ENCODE measurements at places on chromosomes 12 and 14.

- DNase-seq: no peak
Observed at GRCh38 chr12:97568336-97569180, 106.0 kb downstream of the RMST start.

- no peak for DNase-seq
Observed at GRCh38 chr14:47207617-47208016, 467.8 kb downstream of the MDGA2 start.

- DNase-seq: no peak
Observed at GRCh38 chr12:27237790-27238771, 6.0 kb upstream of the STK38L start.

GRCh38 chr14:105862581-105863239 is 336.3 kb downstream of the TMEM121 start:
- DNase-seq: peak; percentile 45

DNA sequence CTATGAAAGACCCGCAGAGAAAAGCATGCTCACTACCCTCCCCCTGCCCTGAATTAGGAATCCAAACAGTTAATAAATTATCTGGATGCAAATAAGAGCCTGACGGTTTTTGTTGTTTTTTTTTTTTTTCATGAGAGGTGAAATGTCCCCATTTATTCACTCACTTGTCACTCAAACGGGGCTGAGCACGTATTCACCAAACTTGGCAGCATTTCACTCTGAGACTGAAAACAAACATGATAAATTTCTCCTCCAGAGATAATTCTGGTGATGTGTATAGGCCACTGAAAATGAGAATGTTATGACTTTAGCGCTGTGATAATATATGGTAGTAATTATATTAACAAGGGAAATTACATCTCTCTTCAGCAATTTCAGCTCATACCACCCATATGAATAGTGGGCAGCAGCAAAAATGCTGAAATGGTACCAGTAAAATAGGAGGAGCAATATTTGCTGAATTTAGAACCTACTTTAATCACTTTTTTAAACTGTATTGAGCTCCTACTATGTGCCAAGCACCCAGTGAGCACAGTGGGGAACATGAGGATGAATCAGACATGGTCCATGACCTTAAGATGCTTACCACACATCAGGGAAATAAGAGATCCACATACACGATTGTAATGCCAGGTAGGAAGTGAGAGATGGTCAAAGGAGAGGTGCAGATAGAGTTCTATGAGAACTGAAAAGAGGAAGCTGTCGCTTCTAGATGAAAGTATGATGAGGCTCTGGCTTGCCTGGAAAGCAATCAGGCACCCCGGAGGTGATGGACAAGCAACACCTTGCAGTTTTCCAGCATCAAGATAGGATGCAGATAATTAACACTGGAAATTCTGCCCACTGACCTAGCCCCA is 286.5 kb upstream of the TMPO start:
- DNase-seq: no peak

GRCh38 chr14:51291016-51291415 is 51.0 kb downstream of the TMX1 start:
- no peak for DNase-seq

- DNase-seq: no peak
Observed at GRCh38 chr12:3468329-3468728, 22.7 kb upstream of the PRMT8 start.

DNA sequence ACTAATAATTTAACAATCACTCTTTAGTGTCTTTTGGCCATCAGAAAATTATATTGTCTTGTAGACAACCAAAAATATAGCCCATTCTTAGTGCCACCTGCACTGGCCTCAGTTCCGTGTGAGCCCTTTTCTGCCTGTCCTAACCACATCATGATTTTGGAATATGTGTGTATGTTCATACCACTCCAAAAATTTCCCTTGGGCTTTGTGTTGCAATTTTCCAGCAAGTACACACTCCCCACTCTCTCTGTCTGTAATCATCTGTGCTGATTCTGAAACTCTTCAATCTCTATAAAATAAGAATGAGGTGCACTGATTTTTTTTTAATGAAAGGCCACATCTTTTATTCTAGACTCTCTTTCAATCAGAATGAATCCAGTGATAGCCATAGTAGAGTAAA is 196.0 kb downstream of the PIK3C2G start:
- no peak for DNase-seq

GRCh38 chr12:117367006-117367638 is 5.7 kb upstream of the NOS1 start:
- peak; percentile 71 for DNase-seq

GRCh38 chr12:74980510-74980909 is 229.1 kb downstream of the KCNC2 start:
- no peak for DNase-seq

- DNase-seq: no peak
Observed at GRCh38 chr14:76465664-76466063, 89.7 kb downstream of the ESRRB start.

All from activated naive CD4-positive, alpha-beta T cell treated with anti-CD3 and anti-CD28 coated beads, Interleukin-2, amount 10 ng/mL, durations not matched to agents 7 days and 5 days (primary cell).